ENCODE measurements at places on chromosomes 6 and 20.

GRCh38 chr6:125346926-125347563, 45.3 kb upstream of the HDDC2 start:
- DNase-seq, result no peak

GRCh38 chr20:59214606-59215547, 51.3 kb downstream of the ZNF831 start:
- DNase-seq, result no peak

GRCh38 chr6:4342407-4343137, 207.2 kb upstream of the ECI2 start:
- no peak for DNase-seq

- no peak for DNase-seq
Measured at GRCh38 chr6:149891259-149891658, 6.7 kb downstream of the RAET1E start.

DNA sequence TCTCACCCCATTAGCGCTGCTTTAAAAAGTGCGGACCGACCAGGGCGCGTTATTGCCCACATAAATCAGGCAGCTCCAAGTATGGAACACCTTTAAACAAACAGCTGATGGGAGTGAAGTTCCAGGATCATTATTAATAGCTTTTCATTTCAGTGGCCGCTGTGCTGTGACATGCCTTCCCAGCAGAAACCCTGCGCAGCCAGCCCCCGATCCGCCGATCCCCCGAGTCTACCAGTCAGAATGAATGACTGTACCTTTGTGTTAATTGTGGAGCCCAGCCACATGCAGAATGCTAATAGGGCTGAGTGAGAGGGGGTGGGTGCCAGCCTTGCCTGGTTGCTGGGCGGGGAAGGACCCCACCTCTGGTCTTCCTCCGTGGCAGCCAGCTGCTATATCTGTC, 21.9 kb downstream of the CDH22 start:
- no peak for DNase-seq

All from activated effector memory CD4-positive, alpha-beta T cell treated with Interleukin-2 at 50 U/mL for 16 hours (primary cell).